ENCODE measurements at places on chromosomes 5 and 9.

DNA sequence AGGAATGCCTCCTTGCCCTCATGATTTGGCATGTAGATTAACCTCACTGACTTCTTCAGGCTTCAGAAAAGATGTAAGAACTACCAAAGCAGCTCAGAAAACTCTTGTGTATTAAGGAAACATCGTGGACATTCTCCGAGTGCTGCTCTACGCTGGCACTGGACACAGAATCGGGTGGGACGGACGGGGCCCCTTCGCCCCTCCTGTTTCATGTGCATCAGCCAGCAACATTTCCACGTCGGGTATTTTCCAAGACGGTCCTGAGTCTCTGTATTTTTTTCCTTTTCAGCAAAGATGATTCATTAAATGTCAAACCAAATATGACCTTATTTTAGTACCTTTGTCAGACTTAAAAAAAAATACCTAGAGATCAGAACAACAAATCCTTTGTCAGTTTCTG is 583.6 kb downstream of the CCDC171 start:
- no peak for DNase-seq
- H3K4me3 ChIP-seq = no peak overlapping the region
- H3K27ac ChIP-seq = no peak overlapping the region
- no peaks in the 10 kb centered on the region for H3K4me1 ChIP-seq
- H3K27me3 ChIP-seq = no peaks in the 10 kb centered on the region
- no peaks in the 10 kb centered on the region for H3K36me3 ChIP-seq

GRCh38 chr5:35884191-35884769 is 27.6 kb downstream of the IL7R start:
- H3K27ac ChIP-seq = no peak overlapping the region
- no peaks in the 10 kb centered on the region for H3K27me3 ChIP-seq
- H3K4me3 ChIP-seq = no peak overlapping the region
- no peaks in the 10 kb centered on the region for H3K4me1 ChIP-seq

GRCh38 chr9:33475357-33475756 is 1.6 kb upstream of the NOL6 start:
- H3K27ac ChIP-seq = no peak overlapping the region
- peaks cover 22% of the 10 kb centered on the region for H3K36me3 ChIP-seq
- no peak overlapping the region for H3K4me3 ChIP-seq
- H3K4me1 ChIP-seq = peaks cover 4% of the 10 kb centered on the region

DNA sequence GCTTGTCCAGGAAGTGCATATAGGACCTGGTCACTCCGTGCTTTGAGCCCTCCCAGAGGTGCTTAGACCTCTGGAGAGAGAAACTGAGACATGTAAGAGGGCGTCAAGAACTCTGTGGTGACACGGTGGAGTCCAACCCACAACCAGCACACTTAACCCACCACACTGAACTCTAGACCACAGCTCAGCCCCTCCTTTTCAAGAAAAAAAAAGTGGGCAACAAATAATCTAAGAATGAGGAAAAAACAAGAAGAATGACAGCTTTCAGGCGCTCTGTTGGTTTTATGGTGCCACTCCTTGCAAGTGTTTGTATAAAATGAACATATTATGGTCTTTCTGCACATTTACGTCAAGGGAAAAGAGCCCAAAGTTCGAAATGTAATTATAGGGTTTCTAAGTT is 50.2 kb upstream of the SNAPC3 start:
- H3K27me3 ChIP-seq = no peaks in the 10 kb centered on the region
- no peak for DNase-seq
- H3K4me3 ChIP-seq = no peak overlapping the region
- no peaks in the 10 kb centered on the region for H3K36me3 ChIP-seq

DNA sequence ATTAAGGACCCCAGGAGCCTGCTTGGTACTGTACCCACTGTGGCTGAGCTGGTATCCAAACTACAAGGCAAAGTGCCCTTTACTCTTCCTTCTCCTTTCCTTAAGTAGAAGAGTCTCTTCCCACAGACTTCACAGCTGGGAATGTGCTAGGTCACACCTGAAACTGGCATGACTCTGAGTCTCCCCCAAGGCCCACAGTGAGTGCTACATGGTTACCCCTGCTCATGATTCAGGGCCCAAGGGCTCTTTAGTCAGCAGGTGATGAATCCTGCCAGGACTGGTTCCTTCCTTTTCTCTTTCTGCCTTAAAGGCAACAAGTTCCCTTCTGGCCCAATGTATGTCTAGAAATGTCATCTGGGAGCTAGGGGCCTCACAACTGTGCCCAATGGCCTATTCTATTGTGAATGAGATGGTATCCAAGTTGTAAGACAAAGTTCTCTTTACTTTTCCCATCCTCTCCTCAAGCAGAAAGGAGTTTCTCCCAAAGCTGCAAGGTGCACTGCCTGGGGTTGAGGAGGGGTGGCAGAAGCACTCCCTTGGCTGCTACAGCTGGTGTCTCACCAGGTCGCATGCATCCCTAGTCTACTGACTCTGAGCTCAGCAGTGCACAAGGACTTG is 134.4 kb downstream of the TMEM38B start:
- H3K27ac ChIP-seq = no peak overlapping the region
- H3K36me3 ChIP-seq = no peaks in the 10 kb centered on the region
- no peaks in the 10 kb centered on the region for H3K4me1 ChIP-seq
- DNase-seq = no peak
- H3K27me3 ChIP-seq = no peaks in the 10 kb centered on the region

- H3K27me3 ChIP-seq = peaks cover 8% of the 10 kb centered on the region
- no peaks in the 10 kb centered on the region for H3K36me3 ChIP-seq
- H3K4me1 ChIP-seq = no peaks in the 10 kb centered on the region
- no peak for DNase-seq
- no peak overlapping the region for H3K4me3 ChIP-seq
These were observed 22.3 kb upstream of the CNOT6 start for GRCh38 chr5:180471866-180472265.

GRCh38 chr5:132110930-132111329 is 37.3 kb downstream of the CSF2 start:
- no peak overlapping the region for H3K4me3 ChIP-seq
- H3K36me3 ChIP-seq = no peaks in the 10 kb centered on the region
- H3K27ac ChIP-seq = no peak overlapping the region
- no peaks in the 10 kb centered on the region for H3K27me3 ChIP-seq
- H3K4me1 ChIP-seq = peaks cover 11% of the 10 kb centered on the region

GRCh38 chr5:115599924-115600323 is 2.4 kb downstream of the TICAM2 start:
- peaks cover 15% of the 10 kb centered on the region for H3K36me3 ChIP-seq
- no peak overlapping the region for H3K4me3 ChIP-seq
